ENCODE measurements at places on chromosomes 1 and 21. TPM values are rescaled to one million over a fixed set of nuclear protein-coding genes. Genes with fewer than 3 reads are reported as not detected.

Gene TFF1
- 92.9 TPM for total RNA-seq

Gene SYPL2
- not detected for total RNA-seq

Gene UCK2
- 12.3 TPM for total RNA-seq

Gene FCER1G
- 4.5 TPM for total RNA-seq

- DNase-seq, result no peak
Measured at GRCh38 chr1:212125654-212126053, 90.1 kb downstream of the DTL start.

GRCh38 chr1:41242342-41243078 is 404 bp upstream of the SCMH1 start:
- DNase-seq, result no peak

DNA sequence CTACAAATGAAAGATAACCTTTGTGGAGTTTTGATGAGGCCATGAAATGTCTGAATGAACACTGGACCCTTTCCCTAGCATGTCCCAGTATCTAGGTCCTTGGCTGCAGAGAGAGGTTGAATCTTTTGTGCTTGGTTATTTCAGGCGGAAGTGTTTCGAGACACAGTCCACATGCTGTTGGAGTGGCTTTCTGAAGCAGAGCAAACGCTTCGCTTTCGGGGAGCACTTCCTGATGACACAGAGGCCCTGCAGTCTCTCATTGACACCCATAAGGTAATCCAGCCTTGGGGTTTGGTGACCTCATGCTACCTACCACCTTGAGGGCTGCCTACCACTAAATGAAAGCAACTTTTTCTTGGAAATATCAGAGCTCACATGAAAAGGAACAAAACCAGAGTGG is 38.9 kb upstream of the BMP8A start:
- no peak for DNase-seq

DNA sequence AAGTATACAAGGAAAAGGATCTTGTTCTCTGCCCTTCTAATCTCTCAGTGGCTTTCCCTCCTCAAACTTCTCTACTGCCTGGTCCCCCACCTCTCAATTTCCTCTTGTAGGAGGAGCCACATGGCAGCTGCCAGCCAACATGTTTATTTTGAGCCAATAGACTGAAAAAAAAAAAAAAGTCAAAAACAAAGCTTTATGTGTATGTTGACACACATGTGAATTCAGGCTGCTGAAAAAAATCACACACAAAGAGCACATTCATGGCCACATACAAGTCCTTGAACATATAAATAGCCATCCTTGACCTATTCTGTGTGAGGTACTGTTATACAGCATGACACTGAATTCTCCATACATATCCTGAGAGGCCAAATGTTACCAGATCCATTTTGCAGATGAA is 3.7 kb downstream of the PTPN14 start:
- DNase-seq, result no peak

DNA sequence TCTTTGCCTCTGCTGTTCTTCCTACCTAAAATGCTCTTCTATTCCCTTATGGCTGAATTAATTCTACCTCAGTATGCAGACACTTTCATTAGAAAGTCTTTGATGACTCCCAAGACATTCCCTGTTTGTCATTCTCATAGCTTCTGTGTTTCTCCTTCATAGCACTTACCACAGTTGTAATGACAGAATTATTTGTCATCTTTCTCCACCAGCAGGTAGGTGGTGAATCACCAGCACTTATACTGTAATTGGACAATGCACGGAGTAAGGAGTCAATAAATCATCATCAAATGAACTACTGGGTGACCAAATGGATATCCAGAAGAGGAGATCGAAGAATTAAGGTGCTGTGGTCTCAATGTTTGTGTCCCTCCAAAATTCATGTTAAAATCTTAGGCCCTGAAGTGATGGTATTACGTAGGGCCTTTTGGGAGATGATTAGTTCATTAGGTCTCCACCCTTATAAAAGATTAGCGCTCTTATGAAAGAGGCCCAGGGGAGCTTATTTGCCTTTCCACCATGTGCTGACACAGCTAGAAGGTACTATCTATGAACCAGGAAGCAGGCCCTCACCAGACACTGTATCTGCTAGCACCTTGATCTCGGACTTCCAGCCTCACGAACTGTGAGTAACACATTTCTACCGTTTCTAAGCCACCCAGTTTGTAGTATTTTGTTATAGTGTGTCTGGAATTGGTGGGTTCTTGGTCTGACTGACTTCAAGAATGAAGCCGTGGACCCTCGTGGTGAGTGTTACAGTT is 2.4 kb upstream of the CCT8 start:
- DNase-seq, result no peak

DNA sequence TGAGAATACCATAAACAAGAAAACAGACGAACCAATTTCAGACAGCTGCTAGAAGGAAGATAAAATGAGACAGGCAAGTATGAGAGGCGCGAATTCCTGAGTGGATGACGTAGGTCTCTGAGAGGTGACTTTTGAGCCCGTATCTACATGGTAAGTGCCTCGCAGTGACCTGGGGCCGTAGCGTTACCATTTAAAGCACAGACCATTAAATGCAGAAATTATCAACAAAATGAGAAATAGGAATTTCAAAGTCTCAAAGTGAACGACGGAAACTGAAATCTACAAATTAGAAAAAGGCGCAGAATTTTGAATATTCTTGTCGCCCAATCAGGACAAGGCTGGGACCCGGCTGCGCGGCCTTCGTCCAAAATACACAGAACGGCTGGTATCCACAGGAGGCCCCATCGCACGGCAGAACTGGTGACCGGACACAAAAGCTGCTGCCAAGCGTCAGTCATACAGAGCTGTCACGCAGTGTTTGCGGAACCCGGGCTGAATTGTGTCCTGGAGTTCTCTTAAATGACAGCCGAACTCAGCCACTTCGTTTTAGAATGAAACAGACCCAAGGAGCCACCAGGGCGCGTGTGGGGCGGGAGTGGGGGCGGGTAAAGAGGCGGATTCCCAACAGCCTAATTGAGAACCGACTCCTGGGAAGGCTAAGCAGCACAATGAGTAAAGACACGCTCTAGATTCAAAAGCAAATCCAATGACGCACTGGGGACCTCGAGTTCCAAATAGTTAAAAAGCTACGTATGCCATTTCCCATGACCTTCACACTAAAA is 13.8 kb upstream of the BOLA1 start:
- DNase-seq, result peak; percentile 93

- DNase-seq, result peak; percentile 27
Measured at GRCh38 chr1:179190861-179191260, 38.6 kb downstream of the ABL2 start.

- no peak for DNase-seq
Measured at GRCh38 chr1:28176492-28177470, at the start of gene PTAFR. PTAFR (minus strand) TSS chr1:28176690; CDS start chr1:28151021, 25,669 bp downstream.

GRCh38 chr1:246971969-246972368 is 35.9 kb downstream of the ZNF695 start:
- no peak for DNase-seq

GRCh38 chr21:18970416-18970815 is 566.8 kb upstream of the TMPRSS15 start:
- DNase-seq, result no peak

DNA sequence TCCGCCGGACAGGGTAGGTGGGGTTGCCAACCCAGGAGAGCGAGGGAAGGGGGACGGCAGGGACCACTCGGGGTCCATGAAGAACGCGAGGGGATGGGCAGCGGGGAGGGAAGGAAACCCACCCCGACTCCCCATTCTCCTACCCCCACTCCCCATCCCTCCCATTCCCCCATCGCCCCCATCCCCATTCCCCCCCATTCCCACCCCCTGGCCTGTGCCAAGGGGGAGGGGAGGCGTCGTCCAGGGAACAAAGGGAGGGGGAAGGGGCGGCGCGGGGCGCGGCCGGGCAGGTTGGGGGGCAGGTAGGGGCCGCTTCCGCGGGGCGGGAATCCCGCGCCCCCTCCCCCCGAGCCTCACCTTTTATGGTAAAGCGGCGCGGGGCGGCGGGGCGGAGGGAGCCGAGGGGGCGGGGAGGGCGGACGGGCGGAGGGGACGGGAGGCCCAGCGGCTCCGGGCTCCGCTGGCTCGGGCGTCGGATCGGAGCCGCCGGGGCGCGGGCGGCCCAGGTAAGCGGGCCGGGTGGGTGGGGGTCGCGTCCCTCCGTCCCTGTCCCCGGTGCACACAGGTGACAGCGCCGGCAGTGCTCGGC is at the start of gene FBLIM1:
Gene FBLIM1 (plus strand): TSS at position 453 of the 589 bp plus-strand sequence. CDS start 6,189 bp downstream, outside the sequence.
- peak; percentile 84 for DNase-seq

GRCh38 chr1:152486400-152487006 is 24.1 kb upstream of the LCE5A start:
- no peak for DNase-seq

- peak; percentile 92 for DNase-seq
Measured at GRCh38 chr1:160101037-160101716, 2.8 kb upstream of the IGSF8 start.

- DNase-seq, result no peak
Measured at GRCh38 chr1:201850053-201850397, 21.1 kb downstream of the IPO9 start.

DNA sequence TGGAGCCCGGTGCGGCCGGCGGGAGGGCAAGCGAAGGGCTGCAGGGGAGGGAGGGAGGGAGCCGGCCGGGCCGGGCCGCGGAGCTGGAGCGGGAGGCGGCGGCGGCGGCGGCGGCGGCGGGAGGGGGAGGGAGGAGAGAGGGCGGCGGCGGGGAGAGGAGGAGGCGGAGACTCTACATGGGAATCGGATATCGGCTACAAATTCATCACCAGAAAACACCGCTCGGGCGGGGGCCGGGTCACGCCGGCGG is at the start of gene AKT3:
Gene AKT3 (minus strand): TSS at position 42 of the 250 bp plus-strand sequence. CDS start 7,073 bp downstream, outside the sequence.
- DNase-seq, result peak; percentile 92

DNA sequence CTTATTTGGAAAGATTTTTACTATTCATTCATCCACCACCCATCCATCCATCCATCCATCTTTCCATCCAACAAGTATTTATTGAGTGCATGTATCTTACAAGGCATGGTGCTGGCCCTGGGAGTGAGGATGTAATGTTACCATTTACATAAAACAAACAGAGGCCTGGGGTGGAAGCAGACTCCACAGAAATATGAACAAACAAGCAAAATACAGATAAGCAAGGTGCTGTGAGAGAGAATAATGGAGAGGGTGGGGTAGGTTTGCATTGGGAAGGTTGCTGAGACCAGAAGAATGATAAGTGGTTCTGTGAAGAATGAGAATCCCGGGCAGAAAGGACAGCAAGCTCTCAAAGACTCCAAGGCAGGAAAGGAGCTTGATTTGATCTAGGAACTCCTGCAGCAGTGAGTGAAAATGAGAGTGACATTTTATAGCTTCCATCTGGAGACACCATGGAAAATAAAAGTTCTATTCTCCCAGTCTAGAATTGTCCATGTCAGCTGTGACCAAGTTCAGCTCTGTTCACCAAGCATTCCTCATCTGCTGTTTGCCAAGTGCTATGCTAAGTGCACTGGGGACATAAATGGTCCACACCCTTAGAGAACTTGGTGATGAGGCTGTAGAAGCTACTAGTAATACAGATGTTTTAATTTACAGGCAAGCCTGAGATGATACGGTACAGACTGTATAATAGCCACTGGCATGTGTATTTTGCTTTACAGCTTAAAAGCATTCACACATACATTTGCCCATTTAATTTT is 75.3 kb downstream of the PEX14 start:
- DNase-seq, result no peak

Data from stomach (tissue), 19 donors.